ENCODE measurements at places on chromosomes 5 and 9. TPM values are rescaled to one million over a fixed set of nuclear protein-coding genes. Genes with fewer than 3 reads are reported as not detected.

- peak; percentile 97 for DNase-seq
These were observed 73.4 kb downstream of the ANGPTL2 start for GRCh38 chr9:127049044-127049443.

- DNase-seq = no peak
These were observed 287.4 kb downstream of the ARHGAP26 start for GRCh38 chr5:143057580-143057999.

DNA sequence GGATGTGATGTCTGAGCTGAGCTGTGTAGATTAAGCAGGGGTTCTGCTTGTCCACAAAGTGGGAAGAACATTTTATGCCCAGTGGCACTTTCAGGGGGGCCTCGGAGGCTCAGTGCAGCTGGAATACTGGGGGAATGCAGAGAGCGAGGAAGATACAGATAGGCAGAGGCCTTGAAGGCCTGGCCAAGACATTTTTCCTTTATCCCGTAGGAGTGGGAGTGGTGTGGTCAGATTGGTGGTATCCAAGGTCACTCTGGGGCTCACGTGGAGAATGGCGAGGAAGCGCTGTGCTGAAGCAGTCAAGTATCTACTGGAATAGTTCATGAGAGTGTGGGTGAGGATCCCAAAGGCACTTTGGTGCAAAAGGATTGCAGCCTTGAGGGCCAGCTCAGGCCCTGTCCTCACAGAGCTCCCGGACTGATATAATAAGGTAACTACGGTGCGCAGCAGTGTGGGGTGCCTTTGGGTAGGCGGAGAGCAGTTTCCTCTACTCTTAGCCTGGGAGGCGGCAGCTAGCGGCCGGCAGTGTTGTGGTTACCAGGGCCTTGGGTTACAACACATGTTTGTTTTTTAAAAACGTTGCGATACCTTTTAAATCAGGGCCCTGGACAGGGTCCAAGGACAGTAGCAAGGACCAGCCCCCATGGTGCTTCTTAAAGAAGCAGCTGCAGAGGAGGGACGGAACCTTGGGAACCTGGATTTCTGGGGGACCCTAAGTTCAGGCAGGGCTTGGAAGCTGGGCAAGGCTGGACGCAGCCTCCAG, 10.8 kb upstream of the CCDC69 start:
- DNase-seq = no peak

ARAP3 gene
- 4.3 TPM for total RNA-seq

PSAT1 gene
- 182 TPM for total RNA-seq

Data from A172 (cell line).